ENCODE measurements at places on chromosomes 1 and 21.
A peak's percentile ranks its signal among the peaks of the same experiment; 100 is the strongest.

GRCh38 chr21:33212159-33212851, 17.4 kb upstream of the IFNAR2 start:
- DNase-seq, result peak; percentile 70

- no peak for DNase-seq
Measured at GRCh38 chr1:156163712-156164111, 10.3 kb downstream of the SEMA4A start.

DNA sequence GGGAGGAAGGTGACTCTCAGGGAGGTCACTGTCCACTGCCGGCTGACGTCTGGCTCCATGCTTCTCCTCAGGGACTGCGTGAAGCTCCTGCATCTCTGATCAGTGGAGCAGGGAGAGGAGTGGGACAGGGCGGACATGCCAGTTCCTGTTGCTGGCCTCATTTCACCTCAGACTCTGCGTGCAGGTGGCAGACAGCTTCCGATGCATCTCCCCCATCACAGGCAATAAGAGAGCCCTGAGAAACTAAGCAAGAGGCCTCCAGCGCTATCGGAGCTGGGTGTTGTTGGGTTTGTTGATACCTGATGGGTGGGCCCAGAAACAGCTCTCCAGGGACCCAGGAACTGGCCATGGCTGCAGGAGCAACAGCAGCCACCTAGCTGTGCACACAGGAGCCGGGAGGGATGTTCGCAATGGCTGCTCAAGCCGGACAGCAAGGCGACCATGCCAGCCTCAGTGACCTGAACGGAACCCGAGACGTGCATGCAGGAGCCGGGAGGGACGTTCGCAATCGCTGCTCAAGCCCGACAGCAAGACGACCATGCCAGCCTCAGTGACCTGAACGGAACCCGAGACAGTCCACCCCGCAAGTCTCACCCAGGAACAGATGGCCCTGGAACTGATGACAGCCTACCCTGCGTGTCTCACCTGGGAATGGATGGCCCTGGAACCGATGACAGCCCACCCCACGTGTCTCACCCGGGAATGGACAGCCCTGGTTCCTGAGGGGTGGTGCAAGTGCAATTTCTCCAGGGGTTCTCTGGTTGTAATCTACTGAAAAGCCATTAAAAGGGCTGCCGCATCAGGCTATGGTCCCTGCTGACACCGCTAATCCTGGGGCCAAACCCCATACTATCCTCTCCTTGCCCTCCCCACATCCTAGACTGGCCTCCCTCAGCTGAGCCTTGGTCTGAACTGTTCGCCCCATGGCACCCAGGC, 14.2 kb upstream of the PCBP3 start:
- peak; percentile 40 for DNase-seq

DNA sequence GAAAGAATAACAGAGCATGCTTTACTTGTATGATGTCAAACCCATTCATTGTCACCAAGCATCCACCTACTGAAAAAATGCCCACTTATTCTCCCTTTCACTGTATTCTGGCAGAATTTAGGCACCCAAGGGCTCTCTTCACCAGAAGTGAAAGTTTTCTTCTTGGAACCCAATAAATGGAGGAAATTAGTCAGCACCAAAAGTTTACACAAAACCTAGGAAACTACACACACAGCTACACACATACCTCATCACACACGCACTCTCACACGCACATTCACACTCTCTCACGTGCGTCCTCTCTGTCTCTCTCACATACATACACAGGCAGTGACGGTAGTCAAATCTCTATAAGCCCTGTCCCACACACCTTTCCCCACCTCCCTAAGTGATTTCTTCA, 37.6 kb downstream of the MCOLN2 start:
- no peak for DNase-seq

GRCh38 chr1:225666495-225666894, 13.6 kb upstream of the ENAH start:
- DNase-seq, result no peak

DNA sequence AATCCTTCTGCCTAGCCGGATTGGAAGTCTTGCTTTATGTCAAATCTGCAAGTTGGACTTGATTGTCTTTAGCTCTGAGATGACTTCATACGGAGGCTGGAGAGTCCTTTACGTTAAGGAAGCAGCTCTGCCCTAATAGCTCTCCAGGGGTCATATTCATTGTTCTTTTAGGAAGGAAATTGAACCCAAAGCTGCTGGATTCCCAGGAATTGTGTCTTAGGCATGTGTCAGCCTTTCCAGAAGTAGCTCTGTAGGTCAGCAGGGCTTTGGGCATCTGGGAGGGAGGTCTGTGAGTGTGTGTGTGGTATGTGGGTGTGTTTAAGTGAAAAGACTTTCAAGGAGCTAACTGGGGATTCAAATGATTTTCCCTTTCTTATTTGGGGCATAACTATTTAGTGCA, 82.4 kb downstream of the ABCA4 start:
- peak; percentile 75 for DNase-seq

DNA sequence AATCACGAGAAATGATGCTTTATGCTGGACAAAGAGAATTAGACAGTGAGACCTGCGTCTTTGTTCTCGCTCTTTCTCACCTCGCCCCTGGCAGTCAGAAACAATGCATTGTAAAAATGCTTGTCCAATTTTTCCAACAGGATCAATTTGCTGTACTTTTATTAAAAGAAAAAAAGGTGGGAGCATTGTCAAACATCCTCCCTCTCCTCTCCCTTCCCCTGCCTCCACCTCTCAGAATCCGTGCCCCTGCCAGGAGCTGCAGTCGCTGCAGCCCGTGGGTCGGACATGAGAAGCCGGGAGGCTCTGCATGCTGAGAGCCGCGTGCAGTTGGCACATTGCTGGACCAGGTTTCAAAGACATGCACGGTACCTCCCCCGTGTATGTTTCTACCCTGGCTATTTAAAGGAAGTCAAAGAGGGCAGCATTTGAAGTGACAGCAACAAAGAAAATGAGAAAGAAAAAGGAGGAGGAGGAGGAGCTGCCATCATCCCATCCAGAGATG, 161.0 kb upstream of the KAZN start:
- DNase-seq, result no peak

GRCh38 chr1:62774971-62775595, 8.8 kb upstream of the ATG4C start:
- no peak for DNase-seq

DNA sequence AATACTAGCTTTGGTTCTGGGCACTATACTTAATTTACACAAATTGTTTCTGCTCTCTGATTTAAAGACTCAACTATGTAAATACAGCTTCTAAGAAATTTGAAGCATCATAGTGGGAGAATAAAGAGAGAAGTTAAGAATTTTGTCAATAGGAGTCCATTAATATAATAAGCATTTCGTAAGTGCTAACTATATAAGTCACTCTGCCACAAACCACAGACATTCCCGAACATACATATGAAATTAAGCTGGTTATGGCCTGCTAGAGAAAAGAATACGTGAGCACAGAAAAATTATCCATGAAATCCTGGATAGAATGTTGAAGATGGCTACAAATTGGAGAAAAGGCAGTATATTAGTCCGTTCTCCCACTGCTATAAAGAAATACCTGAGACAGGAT, 526.2 kb downstream of the MRPL39 start:
- DNase-seq, result no peak

DNA sequence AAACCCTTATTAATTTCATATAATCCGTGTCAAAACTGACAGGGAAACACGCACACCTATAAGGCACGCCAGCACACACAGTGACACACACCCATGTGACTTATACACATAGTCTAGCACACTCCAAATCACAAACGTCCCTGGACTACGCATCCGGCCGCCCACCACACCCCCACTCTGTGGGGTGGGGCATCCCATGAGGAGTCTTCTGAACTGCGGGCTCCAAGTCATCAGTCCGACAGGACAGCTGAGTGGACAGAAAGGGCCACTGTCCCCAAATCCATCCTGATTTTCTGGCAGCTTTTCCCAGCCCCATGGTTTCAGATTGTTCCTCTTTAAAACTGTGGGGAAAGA, 829 bp downstream of the PEA15 start:
- peak; percentile 84 for DNase-seq

DNA sequence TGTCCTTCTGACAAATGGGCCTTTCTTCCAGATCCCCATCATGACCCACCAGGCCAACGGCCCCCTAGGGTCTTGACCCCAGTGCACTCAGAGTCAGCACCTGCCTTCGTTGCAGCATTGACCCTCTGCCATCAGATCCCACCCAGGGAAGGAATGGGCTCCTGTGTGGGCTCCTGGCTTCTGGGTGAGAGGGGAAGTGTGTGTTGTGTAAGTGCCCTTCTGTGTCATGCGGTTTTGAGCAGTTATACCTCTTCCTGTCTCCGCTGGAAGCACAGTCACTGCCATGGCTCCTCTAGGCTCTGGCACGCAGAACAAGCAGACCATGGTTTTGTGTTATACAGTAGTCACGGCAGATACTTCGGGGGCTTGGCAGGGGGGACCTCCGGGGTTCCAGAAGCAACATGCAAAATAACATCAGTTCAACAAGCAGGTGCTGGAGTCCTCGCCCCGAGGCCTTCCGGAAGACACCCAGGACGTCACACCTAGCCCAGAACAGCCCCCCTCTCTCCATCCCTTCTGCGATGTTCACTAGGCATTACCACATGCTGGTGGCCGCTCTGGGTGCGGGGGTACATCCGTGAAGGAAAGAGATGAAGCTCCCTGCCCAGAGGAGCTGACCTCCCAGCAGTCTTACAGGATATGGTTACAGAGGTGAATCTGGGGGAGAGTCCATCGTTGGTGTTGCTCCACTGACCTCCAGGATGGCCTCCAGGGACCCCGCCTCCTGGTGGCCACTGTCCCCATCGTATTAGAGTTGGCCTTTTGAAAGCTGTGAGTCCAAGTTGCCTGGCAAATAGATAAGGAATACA, 17.4 kb upstream of the KCNAB2 start:
- DNase-seq, result no peak

DNA sequence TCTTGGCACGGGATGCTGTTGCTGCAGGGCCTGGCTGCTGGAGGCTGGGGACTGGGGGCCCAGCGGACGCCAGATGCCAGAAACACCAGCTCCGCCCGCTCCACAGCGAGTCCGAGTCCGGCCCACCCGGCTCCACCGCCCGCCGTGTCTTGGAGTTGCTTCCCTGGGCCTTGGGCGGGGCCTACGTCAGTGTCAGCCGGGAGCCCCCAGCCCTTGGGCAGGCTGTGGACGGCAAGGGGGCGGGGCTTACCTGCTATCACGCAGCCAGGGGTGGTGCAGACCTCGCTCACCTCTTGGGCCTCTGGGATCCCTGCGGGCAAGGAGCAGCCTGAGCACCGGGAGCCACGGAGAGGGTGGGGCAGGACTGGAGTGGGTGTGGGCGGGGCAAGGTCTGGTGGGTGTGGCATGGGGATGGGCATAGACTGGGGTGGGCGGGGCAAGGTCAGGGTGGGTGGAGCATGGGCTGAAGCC, 21.8 kb downstream of the MMEL1 start:
- DNase-seq, result peak; percentile 91

DNA sequence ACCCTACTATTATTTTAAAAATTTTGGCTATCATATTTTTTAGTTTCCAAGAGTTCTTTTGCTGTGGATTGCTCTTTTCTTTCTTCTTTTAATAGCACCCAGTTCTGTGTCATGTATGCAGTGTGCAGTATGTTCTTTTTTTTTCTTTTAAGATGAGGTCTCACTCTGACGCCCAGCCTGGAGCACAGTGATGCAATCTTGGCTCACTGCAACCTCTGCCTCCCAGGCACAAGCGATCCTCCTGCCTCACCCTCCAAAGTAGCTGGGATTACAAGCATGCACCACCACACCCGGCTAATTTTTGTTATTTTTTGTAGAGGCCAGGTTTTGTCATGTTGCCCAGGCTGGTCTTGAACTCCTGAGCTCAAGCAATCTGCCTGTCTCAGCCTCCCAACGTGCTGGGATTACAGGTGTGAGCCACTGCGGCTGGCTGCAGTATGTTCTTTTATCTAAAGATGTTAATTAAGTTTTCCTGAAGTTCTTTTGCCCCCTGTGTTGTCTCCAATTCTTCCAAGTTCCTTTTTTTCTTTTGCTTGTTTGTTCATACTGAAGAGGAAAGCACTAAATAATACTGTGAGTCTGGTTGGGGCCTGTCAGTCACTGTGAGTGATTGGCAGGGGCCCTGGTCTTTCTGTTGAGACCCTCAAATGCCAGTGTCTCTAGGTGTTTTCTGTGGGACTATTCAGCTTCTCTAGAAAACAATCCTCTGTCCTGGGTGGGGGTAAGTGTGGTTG, 17.5 kb upstream of the TTC22 start:
- no peak for DNase-seq

DNA sequence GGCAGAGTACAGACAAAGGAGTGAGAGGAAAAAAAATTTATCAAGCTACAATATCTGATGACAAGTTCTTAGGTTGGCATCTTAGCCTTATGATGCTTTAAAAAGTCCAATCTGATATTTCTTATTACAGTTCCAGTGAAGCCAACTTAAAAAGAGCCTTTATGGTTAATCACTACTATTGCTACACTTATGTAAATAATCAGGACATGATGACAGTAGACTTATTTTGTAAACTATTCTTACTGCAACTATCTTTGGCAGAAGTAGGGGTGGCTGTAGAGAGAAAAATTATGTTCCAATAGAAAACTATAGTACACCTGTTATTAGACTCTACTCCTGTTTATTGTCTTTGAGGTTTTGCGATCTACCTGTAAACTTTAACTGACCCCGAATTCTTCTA, 25.8 kb upstream of the NUF2 start:
- DNase-seq, result no peak

GRCh38 chr1:105243969-105244368, 1494.3 kb downstream of the AMY1C start:
- no peak for DNase-seq

GRCh38 chr21:38027901-38028498, 111.7 kb upstream of the KCNJ6 start:
- no peak for DNase-seq

DNA sequence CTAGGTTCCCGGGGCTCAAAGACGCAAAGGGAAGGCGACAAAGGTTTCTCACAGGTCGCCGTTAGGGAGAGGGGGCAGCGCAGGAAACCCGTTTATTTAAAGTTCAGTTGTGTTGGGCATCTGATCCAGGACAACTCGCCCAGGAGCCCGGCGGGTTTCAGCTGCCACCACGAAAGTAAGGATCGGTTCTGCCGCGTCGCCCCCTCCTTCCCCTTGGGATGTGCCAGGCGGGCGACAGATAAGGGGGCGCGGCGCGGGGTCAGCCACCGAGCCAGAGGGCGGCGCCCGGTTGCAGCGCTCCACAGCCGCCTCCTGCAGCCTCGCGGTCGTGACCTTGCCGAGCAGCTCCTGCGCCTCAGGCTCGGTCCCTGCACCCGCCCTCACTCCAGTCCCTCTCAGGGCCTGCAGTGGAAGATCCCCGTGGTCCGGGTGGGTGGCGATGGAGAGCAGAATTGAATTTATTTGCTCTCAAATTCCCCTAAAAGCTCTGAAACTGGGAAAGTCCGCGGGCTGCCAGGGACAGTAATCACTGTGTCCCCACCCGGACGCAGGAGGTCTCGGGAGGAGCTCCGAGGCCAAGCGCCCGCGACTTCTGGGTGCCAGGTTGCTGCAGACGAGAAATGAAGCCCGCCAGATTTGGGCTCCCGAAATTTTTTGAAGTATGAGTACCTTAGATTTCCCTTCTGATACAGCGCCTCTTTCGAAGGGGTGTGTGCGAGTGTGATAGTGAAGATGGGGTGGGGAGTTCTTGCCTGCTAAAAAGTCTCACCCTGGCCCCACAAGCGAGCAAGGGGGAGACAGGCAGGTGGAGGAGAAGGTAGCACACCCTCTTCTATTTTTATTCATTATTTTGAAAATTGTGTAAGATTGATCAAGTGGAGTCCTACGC, 28.4 kb upstream of the NFIA start:
- DNase-seq, result peak; percentile 67
